ENCODE measurements at places on chromosomes 7 and 10.

GRCh38 chr10:43336641-43337318, 34.7 kb upstream of the FXYD4 start:
- peak; percentile 46 for DNase-seq

GRCh38 chr10:96387601-96388000, 28.8 kb upstream of the OPALIN start:
- DNase-seq, result no peak

DNA sequence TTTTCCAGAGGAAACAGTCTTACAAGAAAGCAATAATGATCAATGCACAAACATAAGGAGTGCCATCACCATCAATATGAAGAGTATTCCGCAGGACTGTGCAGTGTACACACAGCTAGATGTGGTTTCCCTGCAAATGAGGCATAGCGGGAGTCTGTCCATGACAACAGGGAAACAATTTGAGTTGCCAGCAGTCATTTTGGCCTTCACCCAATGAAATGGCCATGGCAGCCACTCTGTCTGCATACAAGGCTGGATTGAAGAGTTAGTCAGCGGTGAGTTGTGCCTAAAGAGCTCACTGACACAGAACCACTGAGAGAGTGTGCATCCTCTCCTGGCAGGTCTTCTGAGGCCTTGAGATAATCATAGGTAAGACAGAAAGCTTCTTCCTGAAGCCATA, 303.3 kb downstream of the IPMK start:
- DNase-seq, result no peak

DNA sequence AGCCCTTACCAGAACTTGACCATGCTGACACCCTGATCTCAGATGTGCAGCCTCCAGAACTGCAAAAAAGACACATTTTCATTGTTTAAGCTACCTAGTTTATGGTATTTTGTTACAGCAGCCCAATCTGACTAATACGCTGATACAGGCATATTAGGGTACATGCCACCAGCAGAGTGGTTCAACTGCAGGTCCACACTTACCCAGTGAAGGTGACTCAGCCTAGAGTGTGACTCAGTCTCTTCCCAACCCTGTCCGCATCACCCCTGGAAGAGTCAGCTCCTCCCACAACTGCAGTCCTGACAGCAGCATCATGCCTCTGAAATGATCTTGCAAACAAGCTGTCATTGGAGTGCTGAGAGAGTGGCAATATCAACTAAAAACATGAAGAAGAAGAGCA, 30.8 kb upstream of the GOT1 start:
- no peak for DNase-seq

GRCh38 chr10:77960829-77961329, 34.3 kb upstream of the DLG5 start:
- DNase-seq, result no peak

GRCh38 chr10:35745617-35746403, 103.7 kb upstream of the FZD8 start:
- no peak for DNase-seq

GRCh38 chr10:1287487-1287886, 231.3 kb downstream of the WDR37 start:
- DNase-seq, result no peak

- no peak for DNase-seq
Measured at GRCh38 chr7:15332956-15333355, 228.9 kb downstream of the AGMO start.

GRCh38 chr10:105139363-105139896, 498.3 kb downstream of the SORCS3 start:
- no peak for DNase-seq

DNA sequence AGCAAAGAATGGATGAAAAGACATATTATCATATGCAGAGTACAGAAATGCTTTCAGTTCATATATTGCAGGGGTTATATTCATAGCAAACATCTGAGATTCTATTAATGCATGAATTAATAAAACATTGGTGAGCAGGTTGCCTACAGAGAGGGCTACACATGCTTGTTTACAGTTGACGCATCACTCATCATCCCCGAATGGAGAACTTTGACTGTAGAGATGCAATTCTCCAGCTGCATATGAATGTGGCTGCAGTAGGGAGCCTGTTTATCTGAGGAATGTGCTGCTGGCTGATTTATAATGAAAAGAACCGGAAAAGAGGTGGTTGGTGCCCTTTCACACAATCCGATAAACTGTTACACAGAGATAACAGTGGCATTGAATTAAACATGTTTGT, 116.5 kb downstream of the GRM3 start:
- DNase-seq, result no peak

- DNase-seq, result no peak
Measured at GRCh38 chr7:12518920-12519681, 51.4 kb upstream of the SCIN start.

- DNase-seq, result no peak
Measured at GRCh38 chr7:89334797-89335196, 539.3 kb upstream of the TEX47 start.

GRCh38 chr7:2452074-2452507, 24.1 kb downstream of the GRIFIN start:
- DNase-seq, result no peak

GRCh38 chr7:924541-925231, 29.8 kb downstream of the ADAP1 start:
- peak; percentile 34 for DNase-seq

- no peak for DNase-seq
Measured at GRCh38 chr10:90958781-90959180, 37.9 kb upstream of the ANKRD1 start.

DNA sequence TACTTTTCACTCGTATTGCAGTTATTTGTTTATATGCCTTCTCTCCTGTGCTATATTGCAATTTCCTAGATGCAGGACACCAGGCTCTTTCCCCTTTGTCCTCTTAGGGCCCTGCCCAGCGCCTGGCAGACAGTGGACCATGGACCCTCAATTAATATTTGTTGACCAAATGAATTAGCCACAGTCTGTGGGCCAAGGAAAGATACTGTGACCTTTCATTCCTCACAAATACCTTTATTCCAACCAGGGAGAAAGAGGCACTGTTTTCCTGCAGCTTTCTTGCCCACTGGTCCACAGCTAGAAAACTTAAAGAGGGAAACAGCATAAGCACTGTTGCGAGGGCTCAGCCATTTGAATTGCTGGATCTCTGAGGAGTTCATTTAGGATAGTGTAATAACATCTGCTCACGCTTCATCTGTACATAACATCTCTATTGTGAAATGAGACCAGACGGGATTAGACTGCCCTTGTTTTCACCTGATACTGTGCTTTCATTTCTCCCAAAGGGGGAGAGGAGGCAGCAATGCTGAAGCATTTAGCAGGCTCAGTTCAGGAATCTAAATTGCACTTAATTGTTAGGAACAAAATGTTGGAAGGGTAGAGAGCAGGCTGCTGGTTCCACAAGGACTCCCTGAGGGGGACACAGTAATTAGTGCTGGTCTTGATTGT, 46.7 kb downstream of the TNS3 start:
- DNase-seq, result no peak

All from right kidney (tissue), 9 donors.